T-helper 2 cell treated with Interferon-gamma antibody and Interleukin-4, amounts not matched to agents 100 ng/mL and 5 ng/mL, for 36 hours (primary cell): ENCODE measurements at places on chromosomes 12 and 14. TPM values are rescaled to one million over a fixed set of nuclear protein-coding genes. Genes with fewer than 3 reads are reported as not detected.

The PTPRB gene
- total RNA-seq = not detected in 2 replicates

The CPNE8 gene
- total RNA-seq = 3.7 and 4.1 TPM in 2 replicates

The LRTM2 gene
- not detected in 2 replicates for total RNA-seq

The MGAT4C gene
- total RNA-seq = not detected in 2 replicates

The WSCD2 gene
- total RNA-seq = not detected in 2 replicates

The GPR135 gene
- total RNA-seq = 1.6 and 1.9 TPM in 2 replicates

The TCP11L2 gene
- total RNA-seq = 10.4 and 10.5 TPM in 2 replicates

The TMEM119 gene
- 0.30 and 0.41 TPM in 2 replicates for total RNA-seq

The OR4E2 gene
- total RNA-seq = not detected in 2 replicates

The TPH2 gene
- not detected in 2 replicates for total RNA-seq

The CAPZA3 gene
- not detected in 2 replicates for total RNA-seq

The VRTN gene
- total RNA-seq = not detected in 2 replicates

The CLEC1B gene
- not detected in 2 replicates for total RNA-seq

The OTOGL gene
- total RNA-seq = not detected in 2 replicates
